Sciatic nerve (tissue), 2 donors: ENCODE measurements at places on chromosomes 1 and 21. TPM values are rescaled to one million over a fixed set of nuclear protein-coding genes. Genes with fewer than 3 reads are reported as not detected.

The MCOLN2 gene
- total RNA-seq: 6.5 TPM

The NEK2 gene
- 0.49 TPM for total RNA-seq

The NGF gene
- total RNA-seq: 5.6 TPM

The ATP13A2 gene
- total RNA-seq: 40.8 TPM

The GBP2 gene
- 80.0 TPM for total RNA-seq

The B4GALT2 gene
- total RNA-seq: 26.5 TPM

The MRPS15 gene
- total RNA-seq: 41.5 TPM

The RBP7 gene
- 15.2 TPM for total RNA-seq

DNA sequence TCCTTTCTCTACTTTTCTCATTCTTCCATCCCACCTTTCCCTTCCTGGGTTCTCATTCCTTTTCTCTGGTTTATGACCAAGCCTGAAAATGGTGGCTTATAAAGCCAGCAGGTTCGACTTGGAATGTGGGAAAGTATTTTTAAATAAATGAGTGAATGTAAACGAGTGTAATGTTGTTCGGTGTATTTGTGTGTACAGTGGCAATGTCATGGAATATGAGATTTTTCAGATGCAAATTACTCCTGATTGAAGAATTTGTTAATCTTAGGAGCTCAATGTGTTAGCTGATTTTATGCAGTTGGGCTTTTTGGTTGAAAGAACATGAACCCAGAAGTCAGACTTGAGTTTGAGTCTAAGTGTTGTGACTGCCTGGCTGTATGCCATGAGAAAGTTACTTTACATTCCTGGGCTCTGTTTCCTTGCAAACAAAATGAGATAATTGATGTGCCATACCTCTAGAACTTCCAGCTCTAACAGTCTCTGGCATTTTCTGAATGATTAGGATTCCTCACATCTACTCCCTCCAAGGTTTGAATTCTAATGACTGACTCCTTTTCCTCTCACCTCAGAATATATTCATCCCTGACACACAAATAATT is 6.6 kb downstream of the SGIP1 start:
- no peak for DNase-seq

DNA sequence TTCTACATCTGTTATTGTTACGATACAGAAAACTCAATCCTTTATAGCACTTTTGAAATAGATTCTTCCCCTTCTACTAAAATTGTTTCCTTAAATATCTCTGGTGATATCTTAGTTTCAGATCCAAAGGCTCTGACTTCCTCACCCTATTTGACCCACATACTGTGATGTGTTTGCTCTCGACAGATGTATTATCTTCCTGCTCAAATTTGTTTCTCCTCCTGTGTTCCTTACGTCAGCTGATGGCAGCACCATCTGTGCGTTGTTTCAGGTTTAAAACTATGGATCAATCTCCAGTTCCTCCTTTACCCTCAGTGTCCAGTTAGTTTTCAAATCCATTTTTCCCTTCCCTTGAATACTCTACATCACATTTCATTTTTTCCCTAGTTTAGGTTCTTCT is 274.4 kb downstream of the RYR2 start:
- DNase-seq: no peak

DNA sequence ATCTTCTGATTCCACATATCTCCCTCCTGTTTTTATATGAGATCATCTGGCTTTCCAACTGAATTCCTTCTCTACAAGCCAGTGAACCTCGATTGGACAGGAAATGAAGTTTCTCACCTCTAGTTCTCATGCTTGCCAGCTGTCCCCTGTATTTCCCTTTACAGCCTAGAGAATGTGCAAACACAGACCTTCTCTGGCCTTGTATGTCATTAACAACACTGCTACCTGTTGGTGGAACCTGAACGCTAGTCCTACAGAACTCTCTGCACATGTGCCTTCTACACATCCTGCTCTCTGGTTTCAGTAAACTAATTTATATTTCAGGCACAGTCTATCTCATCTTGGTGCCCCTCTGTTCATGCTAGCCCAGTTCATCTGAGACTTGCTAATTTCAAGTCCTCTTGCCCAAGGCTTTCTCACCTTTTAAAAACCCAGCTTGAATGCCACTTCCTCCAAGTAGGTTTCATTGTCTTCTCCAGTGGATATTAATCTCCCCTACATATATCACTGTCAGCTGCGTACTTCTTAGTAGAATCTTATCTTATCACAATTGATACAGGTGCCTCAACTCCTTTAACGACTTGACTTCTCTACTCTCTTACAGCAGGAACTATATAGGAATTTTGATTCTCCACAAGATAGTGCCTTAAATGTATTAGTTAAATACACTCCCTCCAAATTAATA is 549.9 kb downstream of the PLPP3 start:
- no peak for DNase-seq

DNA sequence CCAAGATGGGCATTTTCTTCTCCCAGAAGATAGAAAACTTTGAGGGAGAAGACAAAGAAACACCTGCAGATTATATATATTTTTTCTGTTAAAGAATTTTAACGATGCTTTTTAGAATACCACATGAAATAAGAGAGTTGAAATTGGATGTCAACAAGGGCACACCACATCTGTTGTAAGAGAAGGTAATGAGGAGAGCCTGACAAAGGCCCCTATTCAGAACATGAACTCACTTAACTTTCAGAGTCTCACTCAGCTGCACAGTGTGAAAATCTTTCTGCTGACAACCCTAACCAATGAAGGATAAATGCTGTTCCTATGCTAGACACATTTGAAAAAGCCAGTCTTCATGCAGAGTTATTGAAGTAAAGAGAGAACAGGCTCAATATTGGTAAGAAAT is 7.3 kb downstream of the KRTAP22-2 start:
- no peak for DNase-seq

DNA sequence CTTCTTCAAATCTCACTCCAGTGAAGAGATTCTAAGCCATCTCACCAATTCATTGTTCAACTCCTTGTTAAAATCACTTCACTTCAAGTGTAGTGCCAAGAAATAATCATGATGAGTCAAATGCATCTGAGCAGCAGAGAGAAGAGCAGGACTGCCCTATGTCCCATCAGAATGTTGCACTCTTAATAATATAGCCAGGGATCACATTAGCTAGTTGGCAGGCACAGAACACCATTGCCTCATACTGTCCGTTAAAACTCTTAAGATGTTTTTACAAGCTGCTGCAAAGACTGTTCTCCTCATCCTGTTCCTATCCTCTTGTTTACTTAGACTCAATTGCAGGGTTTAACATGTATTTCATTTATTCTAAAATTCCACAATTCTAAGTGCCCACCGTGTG is 432.9 kb downstream of the PLPP3 start:
- no peak for DNase-seq

DNA sequence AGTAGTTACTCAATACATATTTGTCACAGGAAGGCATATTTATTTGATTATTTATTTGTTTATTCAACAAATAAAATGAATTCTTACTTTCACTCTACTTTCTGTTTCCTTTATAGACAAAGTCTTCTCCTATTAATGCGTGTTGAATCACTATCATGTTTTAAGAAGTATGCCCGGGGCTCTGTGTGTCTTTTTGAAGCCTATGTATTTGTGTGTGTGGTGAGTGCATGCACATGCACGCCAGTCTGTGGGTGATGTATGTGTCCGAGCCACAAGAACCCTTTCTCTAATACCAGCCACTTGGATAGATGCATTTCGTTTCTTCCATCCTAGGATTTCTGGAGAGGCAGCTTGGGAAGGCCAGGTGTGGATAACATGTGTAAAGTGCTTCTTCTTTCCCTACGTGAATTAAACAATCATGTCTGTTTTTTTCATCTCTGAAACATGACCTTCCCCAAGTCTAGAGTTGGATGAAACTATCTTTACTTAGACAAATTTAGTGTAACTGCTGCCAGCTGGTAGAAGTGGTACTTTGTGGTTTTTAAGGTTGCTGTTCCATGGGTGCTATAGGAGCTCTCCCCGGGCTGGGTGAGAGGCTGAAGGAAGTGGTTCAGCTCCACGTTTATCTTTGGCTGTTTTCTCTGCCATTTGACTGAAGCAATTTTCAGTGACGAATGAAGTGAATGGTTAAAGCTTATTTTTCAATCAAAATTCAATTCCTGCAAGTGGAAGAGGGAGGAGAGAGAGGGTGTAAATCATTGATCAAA is 46.8 kb upstream of the PPM1J start:
- no peak for DNase-seq

- no peak for DNase-seq
Observed at GRCh38 chr1:219587401-219587800, 25.5 kb downstream of the ZC3H11B start.

GRCh38 chr1:107690491-107690890 is 274.5 kb downstream of the VAV3 start:
- no peak for DNase-seq

- DNase-seq: peak; percentile 44
Observed at GRCh38 chr1:54815086-54815876, 14.2 kb upstream of the TTC22 start.

DNA sequence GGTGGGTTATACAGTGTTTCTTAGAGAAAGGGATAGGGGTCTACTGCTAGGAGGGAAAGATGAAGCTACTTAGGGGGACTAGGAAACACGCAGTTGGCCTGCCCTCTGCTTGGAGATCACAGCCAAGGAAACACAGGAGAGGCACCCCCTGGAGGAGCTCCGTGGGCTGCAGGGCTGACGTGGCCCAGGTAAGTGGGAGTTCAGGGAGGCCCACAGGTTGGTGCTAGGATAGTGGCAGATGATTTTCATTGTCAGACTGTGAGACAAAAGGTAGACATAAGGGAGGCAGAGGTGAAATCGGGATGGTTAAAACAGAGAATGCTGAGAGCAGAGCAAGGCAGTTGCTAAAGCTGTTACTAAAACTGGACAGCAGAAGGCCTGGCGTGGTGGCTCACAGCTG is 463.0 kb downstream of the DSCAM start:
- DNase-seq: no peak

GRCh38 chr1:182207300-182207699 is 145.8 kb upstream of the ZNF648 start:
- DNase-seq: no peak

DNA sequence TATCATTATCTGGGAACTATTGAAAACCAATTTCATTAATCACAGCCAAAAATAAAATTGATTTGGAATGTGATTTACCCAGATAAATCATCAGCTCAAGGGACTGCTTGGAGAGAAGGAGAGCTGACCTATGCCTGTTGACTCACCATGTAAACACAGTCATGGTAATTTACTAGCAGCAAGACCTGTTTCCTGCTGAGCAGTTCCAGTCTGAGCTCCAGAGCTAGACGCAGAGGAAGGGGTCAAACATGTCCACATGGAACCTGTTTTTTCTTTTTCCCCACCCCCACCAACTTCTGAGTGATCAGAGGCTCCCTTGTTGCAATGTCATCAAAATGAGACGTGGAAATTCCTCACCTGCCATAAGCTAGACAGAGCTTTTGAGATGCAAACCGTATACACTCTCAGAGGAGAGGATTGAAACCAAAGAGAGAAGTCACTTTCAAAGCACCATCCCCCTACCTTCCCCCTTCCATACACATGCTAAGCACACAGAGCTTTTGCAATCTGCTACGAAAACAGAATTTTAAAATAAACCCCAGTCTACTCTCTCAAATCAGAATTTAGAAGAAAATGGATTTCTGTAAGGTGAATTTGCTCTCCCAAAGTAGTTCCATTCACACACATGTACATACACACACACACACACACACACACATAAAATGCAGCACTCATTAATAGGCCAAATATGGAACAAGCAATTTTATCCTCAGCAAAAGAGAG is 55.9 kb upstream of the PTGFRN start:
- DNase-seq: no peak

GRCh38 chr1:244139655-244140054 is 88.6 kb downstream of the ZBTB18 start:
- DNase-seq: no peak

DNA sequence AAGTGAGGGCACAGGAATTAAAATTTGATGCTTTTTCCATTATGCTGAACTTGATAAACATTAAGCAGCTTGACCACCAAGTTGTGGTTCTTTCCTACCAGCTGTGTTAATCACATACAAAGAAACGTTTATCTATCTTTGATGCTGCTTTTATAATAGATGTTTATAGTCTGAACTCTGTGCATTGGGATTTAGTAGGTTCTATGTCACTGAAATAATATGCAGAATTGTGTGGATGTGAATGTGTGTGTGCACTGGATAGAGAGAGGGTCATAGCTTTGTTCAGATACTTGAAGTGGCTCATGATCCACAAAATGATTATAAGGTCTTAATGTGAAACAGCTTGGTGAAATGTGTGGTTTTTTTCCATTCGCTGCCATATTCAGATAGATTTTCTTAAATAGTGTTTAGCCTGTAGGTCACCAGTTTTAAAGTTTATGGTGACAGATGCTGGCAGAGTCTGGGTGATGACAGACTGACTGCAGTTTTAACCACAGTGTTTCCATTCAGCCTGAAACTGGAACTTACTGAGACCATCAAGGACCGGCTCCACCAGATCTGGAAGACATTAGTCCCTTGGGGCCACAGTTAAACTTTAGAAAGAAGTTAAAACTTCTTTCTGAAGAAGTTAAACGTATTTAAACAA is 10.2 kb downstream of the DDI2 start:
- no peak for DNase-seq

- DNase-seq: no peak
Observed at GRCh38 chr1:111576547-111576946, 43.0 kb upstream of the RAP1A start.

DNA sequence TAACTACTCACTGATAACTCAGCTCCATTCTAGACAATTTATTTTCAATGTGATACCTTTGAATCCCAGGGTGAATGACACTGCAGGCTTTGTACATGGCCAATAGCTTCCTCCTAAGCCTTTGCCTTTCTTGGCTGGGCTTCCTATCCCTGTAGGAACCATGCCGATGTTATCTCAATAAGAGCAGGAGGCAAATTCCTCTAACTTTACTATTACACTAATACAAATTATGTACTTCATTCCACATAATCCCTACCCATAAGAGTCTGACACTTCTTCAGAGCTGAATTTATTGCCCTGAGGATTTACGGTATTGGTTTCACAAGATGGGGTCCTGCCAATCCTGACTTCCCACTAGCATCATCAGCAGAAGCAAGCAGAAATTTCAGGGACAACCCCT is 14.0 kb downstream of the TGFBR3 start:
- no peak for DNase-seq
